ENCODE measurements at places on chromosomes 16 and 17. TPM values are rescaled to one million over a fixed set of nuclear protein-coding genes. Genes with fewer than 3 reads are reported as not detected.

DNA sequence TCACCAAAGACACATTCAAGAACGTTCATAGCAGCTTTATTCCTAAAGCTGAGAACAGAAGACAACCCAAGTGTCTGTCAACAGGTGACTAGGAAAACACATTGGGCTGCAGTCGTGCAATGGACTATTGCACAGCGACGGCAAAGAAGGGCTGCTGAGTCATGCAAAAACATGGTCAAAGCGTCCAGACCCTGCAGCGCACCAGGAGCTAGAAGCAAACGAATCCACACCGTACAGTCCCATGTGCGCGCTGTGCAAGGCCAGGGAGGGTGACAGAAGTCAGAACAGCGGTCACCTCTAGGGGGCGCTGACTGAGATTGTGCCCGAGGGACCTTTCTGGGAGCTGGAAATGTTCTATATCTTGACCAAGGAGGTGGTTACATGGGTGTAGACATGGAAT is 266.4 kb downstream of the MAF start:
- H3K27me3 ChIP-seq = no peaks in the 10 kb centered on the region
- H3K4me1 ChIP-seq = peaks cover 4% of the 10 kb centered on the region
- H3K27ac ChIP-seq = no peak overlapping the region
- no peak for DNase-seq
- H3K36me3 ChIP-seq = no peaks in the 10 kb centered on the region

- no peak overlapping the region for H3K4me3 ChIP-seq
- no peaks in the 10 kb centered on the region for H3K4me1 ChIP-seq
- H3K27ac ChIP-seq = no peak overlapping the region
- H3K36me3 ChIP-seq = no peaks in the 10 kb centered on the region
- DNase-seq = no peak
Observed at GRCh38 chr16:20326321-20326720, 992 bp downstream of the GP2 start.

- H3K4me3 ChIP-seq = peak overlapping the region; percentile 98
- H3K36me3 ChIP-seq = no peaks in the 10 kb centered on the region
- H3K27me3 ChIP-seq = no peaks in the 10 kb centered on the region
- H3K4me1 ChIP-seq = peaks cover 55% of the 10 kb centered on the region
Observed at GRCh38 chr16:22373662-22374310, 633 bp downstream of the CDR2 start.

DNA sequence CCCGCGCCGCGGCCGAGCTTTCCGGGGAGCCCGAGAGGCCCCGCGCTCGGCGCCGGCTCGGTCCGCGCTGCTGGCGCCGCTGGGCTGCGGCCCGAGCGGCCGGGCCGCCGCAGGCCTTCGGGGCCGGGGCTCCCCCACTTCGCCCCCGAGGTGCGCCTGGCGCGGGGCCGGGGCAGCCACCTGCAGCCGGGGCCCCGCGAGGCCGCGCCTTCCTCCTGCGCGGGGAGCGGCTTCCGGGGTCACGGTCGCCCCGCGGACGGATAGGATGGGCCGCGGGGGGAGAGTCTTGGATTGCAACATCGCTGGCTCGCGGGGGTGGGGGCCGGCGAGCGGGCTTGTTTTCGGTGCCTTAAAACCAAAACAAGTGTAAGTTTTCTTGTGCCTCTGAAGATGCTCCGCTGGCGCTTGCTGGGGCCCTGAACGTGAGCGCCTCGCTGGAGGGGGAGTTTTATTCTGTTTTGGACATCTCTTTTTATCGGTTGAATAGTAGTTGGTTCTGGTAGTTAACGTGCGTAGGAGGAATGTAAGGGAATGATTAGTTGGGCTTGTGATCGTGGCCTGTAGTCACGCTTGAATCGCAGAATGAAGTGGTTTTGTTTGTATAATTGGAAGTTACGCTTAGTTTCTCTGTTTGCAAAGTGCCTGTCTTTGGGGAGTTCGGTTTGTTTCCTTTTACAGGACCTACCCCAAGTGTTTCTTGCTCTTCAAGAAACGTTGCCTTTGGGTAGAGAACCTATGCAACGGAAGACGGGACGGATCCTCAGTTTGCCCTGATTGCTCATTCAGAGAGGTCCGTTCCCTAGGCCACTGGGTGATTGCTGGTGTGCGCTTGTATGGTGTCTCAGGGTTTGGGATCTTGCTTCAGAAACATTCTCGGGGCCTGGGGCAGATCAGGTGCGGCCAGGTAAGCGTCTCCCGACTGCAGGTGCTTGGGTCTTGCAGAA is 724 bp downstream of the UBE2I start:
- H3K36me3 ChIP-seq = peaks cover 25% of the 10 kb centered on the region
- peaks cover 57% of the 10 kb centered on the region for H3K4me1 ChIP-seq
- H3K4me3 ChIP-seq = peak overlapping the region; percentile 92
- no peak for DNase-seq
- H3K27me3 ChIP-seq = no peaks in the 10 kb centered on the region

- no peak for DNase-seq
- H3K27me3 ChIP-seq = no peaks in the 10 kb centered on the region
- H3K27ac ChIP-seq = peak overlapping the region; percentile 70
- H3K4me1 ChIP-seq = peaks cover 44% of the 10 kb centered on the region
- peak overlapping the region; percentile 7 for H3K4me3 ChIP-seq
- no peaks in the 10 kb centered on the region for H3K36me3 ChIP-seq
Observed at GRCh38 chr16:87966685-87967185, 15.5 kb downstream of the BANP start.

GRCh38 chr16:84759061-84759460 is 59.3 kb downstream of the USP10 start:
- peaks cover 14% of the 10 kb centered on the region for H3K4me1 ChIP-seq
- DNase-seq = no peak

DNA sequence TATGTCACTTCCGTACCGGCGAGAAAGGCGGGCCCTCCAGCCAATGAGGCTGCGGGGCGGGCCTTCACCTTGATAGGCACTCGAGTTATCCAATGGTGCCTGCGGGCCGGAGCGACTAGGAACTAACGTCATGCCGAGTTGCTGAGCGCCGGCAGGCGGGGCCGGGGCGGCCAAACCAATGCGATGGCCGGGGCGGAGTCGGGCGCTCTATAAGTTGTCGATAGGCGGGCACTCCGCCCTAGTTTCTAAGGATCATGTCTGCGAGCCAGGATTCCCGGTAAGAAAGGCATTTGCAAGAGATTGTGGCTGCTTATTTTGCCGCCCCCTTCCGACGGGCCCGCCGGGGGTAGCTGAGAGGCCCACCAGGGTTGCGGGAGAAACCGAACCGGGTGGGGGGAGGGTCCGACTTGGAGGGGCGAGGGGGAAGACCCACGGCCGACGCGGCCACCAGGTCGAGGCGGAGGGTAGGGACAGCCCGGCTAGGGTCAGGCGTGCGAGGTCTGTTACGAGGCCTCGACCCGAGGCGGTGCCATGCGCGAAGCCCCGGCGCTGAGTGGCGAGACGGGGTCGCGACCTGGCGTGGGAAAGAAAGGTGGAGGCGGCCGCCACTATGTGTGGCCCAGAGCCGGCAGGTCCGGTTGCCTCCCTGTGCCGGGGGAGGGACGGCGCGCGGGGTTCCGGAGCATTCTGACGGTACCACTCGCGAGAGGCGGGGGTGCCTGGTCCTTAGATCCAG is 6.7 kb upstream of the CD68 start:
- peaks cover 57% of the 10 kb centered on the region for H3K36me3 ChIP-seq
- peak overlapping the region; percentile 99 for H3K27ac ChIP-seq
- H3K4me1 ChIP-seq = peaks cover 32% of the 10 kb centered on the region

GRCh38 chr17:33328129-33328528 is 35.0 kb upstream of the ASIC2 start:
- no peaks in the 10 kb centered on the region for H3K36me3 ChIP-seq
- no peak overlapping the region for H3K27ac ChIP-seq
- H3K4me3 ChIP-seq = no peak overlapping the region
- H3K4me1 ChIP-seq = no peaks in the 10 kb centered on the region

DNA sequence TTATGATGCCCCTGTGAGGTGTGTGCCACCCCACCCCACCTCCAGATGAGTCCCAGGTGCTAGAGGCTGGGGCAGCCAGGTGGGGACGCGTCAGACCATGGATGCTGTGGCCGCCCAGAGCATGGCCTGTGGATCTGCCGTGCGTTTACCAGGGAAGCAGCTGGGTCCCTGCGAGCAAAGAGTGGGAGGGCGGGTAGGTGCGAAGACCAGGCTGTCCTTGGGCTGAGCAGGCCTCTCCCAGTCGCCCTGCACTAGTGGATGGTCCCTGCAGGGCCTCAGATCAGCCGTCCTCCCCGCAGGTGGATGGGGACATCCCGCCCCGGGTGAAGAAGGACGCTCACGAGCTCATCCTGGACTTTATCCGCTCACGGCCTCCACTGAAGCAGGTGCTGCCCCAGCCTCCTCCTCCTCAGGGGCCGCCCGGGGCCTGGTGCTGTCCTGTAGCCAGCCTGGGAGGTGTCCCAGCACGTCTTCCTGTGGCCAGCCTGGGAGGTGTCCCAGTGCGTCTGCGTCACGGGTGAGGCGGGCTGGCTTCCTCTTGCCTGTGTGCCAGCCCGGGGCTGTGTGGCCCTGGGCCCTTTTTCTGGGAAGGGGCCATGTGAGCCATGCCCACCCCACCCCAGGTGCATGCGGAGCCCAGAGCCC is 18.0 kb upstream of the TCF25 start:
- no peaks in the 10 kb centered on the region for H3K36me3 ChIP-seq
- no peak overlapping the region for H3K4me3 ChIP-seq
- no peaks in the 10 kb centered on the region for H3K27me3 ChIP-seq

ATP6V0A1 gene
- 72.4 TPM for total RNA-seq

NOS2 gene
- total RNA-seq = not detected

STH gene
- total RNA-seq = not detected

GLP2R gene
- total RNA-seq = 2.9 TPM

ADGRG3 gene
- total RNA-seq = 10.3 TPM
